Activated CD8-positive, alpha-beta memory T cell treated with anti-CD3 and anti-CD28 coated beads for 1 hour (primary cell): ENCODE measurements at places on chromosomes 7 and 10.

GRCh38 chr10:111872591-111872990 lies 311.0 kb downstream of the GPAM start:
- no peak for DNase-seq

DNA sequence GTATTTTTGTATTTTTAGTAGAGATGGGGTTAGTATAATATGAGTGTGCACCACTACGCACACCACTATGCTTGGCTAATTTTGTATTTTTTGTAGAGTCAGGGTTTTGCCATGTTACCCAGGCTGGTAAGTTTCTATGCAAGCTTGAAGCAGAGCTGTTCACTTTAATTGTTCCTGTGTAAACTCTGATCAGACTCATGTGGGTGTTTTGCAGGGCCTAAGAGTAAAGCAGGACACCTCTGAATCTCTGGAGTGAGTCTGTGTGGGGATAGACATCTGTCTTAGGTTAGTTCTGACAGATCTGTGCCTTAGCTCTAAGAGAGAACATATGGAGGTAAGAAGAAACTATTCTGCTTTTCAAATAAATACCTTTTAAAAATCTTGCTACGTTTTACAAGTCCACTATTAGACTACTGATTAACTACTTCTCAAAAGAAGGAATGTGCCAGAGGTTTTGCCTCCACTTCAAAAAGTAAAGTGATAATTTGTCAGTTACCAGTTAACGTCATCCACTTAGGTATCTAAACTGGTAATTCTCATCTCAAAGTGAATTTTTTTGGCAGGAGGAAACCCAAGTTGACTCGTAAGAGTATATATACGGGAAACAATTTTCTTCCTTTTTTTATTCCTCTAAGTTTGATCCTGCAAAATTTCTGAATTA lies 1.1 kb downstream of the COL17A1 start:
- DNase-seq, result no peak

DNA sequence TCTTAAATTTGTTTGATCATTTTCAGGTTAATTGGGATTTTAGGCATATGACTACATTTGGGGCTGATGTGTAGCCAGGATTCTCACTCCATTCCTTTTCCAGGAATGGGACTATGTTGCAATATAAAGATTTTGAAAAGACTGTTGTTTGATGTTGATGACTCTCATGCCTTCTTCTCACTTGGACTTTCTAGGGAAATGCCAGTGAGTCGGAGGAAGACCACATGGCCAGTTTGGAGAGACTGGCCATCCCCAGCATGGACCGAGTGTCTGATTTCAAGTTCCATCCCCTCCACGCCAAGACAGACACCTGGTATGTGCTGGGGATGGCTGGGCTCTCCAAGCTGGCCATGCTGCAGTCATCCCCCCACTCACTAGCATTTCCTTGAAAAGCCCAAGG lies 5.5 kb downstream of the IGFBP3 start:
- DNase-seq, result no peak

- no peak for DNase-seq
Observed at GRCh38 chr10:86062647-86063145, 303.9 kb downstream of the GRID1 start.

GRCh38 chr10:92760609-92761008 lies 70.9 kb downstream of the HHEX start:
- DNase-seq, result no peak

DNA sequence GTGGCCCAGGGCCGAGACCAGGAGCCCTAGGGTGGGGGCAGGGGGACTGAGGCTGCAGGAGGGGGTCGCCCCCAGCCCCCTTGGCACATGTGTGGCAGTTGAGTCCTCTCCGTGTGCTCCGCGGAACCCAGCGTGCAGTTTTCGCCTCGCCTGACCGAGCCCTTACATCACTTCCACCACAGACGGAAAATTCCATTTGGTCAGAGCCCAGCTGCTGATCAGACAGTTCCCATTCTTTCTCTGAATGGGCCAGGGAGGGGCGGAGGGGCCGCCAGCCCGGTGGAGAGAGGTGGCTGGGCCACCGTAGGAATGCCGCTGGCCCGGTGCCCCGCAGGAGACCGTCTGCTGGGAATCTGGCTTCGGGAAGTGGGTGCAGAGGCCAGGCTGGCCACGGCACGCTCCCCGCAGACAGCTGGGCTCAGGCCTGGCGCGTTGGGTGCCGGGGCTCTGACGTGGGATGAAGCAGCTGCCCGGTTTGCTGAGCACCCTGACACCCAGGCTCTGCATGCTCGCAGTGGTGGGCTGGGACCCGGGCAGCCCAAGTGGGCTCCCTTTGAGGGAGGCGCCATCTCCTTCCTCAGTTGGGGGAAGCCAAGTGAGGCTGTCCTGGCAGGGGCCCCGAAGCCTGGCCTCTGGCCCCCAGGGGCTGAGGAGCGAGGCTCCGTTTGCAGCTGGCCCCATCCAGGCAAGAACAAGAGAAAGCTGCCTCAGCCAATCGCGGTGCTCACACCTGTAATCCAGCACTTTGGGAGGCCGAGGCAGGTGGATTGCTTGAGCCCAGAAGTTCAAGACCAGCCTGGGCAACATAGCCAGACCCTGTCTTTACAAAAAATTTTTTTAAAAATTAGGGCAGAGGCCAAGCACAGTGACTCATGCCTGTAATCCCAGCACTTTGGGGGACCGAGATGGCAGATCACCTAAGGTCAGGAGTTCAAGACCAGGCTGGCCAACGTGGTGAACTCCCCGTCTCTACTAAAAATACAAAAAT lies 9.9 kb downstream of the TTYH3 start:
- DNase-seq, result no peak

GRCh38 chr7:14842523-14842922 lies 60.0 kb downstream of the DGKB start:
- no peak for DNase-seq

- no peak for DNase-seq
Observed at GRCh38 chr7:127239814-127240213, 12.9 kb downstream of the GRM8 start.

DNA sequence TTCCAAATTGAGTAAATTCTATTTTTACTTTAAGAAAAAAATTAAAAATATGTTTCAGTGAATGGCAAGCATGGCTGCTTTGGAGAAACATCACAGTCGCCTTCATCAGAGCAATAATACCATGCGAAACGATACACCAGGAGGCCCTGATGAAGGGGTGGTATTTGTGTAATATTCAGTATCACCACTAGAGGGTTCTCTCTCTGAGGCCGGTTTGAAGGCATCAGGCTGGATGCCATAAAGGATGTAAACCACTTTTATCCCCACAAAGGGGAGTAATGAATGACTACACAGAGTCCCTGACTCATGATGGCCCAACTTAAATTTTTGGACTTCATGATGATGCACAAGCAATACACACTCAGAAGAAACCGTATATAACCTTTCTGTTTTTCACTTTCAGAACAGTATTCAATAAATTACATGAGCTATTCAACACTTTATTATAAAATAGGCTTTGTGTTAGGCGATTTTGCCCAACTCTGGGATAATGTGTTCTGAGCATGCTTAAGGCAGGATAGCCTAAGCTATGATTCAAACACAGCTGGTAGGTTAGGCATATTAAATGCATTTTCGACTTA lies 95.5 kb downstream of the PPP1R17 start:
- DNase-seq, result no peak

DNA sequence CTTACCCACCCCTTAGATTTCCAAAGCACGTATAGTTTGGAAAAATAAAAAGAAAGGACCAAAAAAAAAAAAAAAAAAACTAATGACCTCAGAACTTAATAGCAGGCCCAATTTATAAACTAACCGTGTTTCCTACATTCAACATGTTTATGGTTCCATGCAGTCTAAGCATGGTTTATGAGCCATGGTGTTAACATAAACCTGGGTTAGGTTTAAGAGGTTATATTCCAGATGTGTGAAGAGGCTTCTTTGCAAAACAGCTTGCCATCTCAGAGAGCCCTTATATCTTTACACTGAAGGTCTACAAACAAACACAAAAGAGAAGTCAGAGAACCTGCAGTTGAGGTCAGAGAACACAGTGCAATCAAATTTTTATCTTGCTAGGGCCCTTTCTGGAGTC lies 15.8 kb downstream of the TMEM254 start:
- no peak for DNase-seq

DNA sequence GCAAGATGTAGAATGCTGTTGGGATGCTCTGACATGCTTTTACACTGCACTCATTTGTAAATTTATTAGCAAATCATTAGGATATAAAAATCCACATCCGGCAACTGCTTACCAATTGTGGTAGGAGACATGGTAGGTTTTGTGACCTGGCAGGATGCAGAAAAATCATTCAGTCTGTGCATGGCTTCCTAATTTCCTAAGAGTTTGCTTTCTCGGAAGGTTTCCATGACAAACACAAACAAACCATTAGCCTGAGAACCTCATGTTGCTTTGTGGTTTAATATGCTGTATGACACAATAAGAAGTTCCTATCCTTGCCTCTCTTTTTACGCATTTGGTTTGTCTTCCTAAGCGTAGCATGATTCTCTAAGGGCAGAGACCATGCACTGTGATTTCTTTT lies 14.7 kb upstream of the LMBR1 start:
- DNase-seq, result no peak

- DNase-seq, result no peak
Observed at GRCh38 chr10:60604342-60604741, 173.9 kb upstream of the CDK1 start.

- no peak for DNase-seq
Observed at GRCh38 chr10:8037941-8038894, 16.3 kb upstream of the GATA3 start.

DNA sequence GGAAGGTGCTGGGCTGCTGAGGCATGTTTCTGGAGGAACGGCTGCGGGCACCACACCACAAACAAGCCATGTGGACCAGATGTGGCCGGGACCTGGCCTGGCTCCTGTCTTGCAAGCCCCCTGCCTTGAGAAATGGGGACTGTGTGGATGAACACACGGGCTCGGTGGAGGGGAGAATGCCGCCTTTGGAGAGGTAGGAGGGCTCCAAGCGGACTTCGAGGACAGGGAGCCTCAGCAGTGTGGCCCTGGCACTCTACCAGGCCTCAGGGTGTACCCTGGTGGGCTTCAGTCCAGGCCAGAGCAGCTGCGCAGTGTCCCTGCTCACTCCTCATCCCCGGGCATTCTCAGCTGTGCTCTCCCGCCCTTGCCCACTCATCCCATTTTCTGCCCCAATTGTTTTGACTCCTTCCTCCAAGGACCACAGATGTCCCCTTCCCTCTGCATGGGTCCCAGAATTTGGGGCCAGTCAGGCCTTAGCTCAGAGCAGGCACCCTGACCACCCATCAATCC lies 31.5 kb downstream of the PWWP2B start:
- DNase-seq, result no peak

DNA sequence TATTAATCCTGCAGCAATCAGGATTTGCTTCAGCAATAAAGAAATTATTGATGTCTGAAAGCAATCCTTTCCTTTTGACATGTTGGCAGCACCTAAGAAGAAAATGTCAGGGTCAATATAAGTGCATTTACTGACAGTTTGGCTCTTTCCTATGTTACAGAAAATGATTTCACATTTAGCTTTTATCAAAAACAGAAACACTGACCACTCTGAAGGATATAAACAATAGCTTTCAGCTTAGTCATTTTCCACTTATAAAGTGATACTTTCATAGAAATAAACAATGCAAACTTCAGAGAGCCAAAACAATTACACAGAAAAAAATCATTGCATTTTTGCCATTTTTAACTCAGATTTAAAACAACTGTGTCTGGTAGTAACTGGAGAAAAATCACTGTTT lies 325.6 kb upstream of the KAT6B start:
- DNase-seq, result no peak

- no peak for DNase-seq
Observed at GRCh38 chr10:129900825-129901224, 63.2 kb downstream of the EBF3 start.

- no peak for DNase-seq
Observed at GRCh38 chr7:105853931-105854419, 22.4 kb downstream of the ATXN7L1 start.

DNA sequence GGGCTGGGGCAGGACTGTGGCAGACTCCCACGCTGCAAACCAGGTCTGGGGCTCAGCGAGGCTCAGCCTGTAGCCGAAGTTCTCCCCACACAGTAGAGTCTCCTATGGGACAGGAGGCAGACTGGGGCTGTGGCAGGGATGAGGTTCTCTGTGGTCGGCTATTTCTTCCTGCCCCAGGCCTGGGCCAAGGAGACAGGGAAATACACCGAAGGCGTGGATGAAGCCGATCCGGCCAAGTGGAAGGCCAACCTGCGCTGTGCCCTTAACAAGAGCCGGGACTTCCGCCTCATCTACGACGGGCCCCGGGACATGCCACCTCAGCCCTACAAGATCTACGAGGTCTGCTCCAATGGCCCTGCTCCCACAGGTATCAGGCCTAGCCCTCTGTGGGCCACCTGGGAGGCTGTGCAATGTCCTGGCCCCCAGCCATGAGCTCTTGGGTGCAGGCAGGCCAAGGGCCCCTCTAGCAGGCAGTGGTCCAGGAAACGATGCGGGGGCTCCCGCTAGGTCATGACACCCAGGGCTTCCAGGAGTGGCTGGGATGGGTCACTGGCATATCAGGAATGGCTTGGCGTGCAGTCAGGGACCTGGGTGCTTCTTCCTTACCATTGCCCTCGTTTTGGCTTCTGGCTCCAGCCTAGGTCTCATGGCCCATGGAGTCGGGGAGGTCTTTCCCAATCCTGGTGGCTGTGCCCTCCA lies 8.1 kb downstream of the IRF5 start:
- DNase-seq, result no peak

- no peak for DNase-seq
Observed at GRCh38 chr10:95246582-95247051, 44.2 kb downstream of the PDLIM1 start.

- DNase-seq, result no peak
Observed at GRCh38 chr10:99560277-99561126, 27.8 kb downstream of the NKX2-3 start.

DNA sequence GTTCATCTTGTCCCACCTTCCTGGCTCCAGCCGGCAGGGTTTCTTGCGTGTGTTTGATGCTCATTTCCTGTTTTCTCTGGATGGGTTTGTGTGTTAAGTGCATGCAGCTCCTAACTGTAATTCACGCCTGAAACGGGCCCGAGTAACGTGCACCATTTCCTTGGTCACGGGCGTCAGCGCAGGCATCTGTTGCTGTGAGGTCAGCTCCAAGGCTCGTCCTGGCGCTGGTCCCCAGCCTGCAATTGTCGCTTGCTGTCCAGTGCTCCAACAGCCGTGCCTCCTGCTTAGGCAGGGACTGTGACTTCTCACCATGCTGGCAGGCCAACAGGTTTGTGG lies 201.1 kb downstream of the GLRX3 start:
- no peak for DNase-seq

DNA sequence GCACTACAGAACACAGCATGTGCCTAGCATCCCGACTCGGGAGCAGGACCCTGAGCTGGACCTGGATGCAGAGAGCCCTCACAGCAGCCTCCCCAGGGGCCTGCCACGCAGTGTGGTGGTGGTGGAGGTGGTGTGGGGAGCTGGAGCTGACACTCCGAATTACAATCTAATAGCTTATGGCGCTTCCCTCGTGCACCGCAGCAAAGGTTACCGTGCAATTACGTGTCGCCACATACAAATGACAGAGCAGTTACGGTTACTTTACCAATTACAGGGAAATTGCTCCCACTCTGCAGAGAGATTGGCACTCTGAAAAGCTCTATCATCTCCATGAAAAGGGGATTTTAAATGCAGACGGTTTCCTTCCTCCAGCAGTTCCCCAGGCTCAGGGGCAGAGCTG lies 81.8 kb downstream of the PLXNA4 start:
- DNase-seq, result no peak

- no peak for DNase-seq
Observed at GRCh38 chr10:104472505-104472904, 118.9 kb downstream of the CFAP58 start.

- no peak for DNase-seq
Observed at GRCh38 chr10:103493362-103493915, at the start of gene NEURL1. NEURL1 (plus strand) TSS chr10:103493705; CDS start chr10:103494388, 683 bp downstream.
